ENCODE measurements at places on chromosomes 6 and 20.

DNA sequence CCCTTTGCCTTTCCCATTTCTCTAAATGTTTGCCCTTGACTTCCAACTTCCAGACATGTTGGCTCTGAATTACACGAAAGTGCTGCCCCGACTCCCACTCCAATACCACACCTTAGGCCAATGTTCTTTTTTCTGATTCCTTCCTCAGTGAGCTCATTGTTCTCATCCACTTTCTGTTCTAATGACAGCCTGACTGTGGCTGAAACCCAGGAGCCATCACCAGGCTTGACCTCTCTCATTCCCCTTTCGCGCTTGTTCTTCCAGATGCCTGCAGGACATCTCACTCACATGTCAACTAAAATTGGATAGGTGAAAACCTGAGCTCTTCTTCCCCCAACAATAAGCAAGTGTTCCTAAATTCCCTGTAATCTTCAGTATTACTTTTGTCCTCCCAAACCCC lies 40.4 kb downstream of the PTPRK start:
- no peak for DNase-seq

DNA sequence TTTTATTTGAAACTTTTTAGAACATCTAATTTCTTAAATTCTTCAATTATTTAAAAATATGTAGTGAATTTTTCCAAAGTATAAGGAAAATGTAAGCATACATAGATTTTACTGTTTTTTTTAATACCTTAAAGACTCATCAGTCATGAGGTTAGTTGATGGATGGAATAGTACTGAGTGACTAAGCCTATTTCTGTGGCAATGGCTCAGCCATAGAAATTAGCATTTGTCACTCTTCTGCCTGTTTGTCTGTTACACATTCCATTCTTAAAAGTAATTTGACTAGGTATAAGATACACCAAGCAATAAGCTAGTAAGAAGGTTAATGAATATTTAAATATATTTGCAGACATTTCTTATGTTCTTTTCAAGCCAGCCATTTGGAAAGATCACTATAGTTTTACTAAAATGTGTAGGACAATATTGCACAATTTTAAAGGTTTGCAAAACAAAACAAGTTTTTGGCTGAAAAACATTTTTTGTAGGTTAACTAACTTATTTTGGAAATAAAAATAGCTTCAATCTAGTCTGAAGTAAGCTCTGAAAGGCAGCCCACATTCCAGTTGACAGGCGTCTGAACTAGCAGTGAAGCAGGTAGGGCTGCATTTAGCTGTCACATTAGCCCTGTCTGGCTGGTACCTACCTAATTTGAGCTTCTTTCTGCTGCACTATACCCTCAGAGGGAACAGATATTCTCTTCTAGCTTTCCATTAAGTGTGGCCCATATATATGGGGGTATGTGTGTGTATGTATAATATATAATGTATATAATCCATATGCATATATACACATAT lies 385.7 kb downstream of the GRIK2 start:
- DNase-seq = no peak

DNA sequence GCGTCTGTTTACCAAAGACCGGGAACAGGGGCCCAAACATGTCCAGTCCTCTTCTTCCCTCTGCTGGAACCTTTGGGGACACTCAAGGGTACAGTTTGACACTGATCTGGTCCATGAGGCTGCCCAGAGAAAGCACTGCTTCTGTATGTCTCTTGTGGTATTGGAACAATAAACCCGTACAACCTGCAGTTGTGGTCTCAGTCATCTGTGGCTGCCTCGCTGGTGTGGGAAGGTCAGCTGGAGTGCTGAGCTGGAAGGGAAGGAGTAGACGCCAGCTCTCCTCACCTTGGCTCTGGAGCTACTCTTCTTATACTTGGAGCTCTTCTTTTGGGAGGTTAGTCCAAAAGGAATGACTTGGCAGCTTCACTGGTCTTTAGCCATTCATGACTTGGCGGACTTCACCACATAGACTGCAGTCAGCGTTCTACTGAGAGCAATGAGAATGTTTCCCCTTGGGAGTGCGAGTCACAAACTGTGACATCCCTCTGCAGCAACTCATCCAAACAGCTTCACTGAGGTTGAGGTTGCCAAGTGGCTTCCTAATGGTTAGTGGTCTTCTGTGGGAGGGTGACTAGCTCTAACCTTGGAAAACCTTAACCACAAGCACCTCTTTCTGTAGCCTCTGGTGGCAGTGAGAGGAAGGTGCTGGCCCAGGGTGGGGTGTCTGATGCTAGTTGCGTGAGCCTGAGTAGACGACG lies 81.2 kb downstream of the ASXL1 start:
- no peak for DNase-seq

DNA sequence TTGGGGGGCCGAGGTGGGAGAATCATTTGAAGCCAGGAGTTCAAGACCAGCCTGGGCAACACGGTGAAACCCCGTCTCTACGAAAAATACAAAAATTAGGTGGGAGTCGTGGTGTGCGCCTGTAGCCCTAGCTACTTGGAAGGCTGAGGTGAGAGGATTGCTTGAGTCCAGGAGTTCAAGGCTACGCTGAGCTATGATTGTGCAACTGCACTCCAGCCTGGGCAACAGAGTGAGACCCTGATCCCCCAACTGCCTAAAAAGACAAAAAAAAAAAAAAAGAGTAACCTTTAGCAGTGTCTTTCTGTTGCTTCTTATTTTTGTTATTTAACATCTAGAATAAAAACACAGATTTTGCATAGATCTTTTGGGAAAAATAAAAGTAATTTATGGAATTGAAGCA lies 13.1 kb upstream of the COQ3 start:
- DNase-seq = no peak

DNA sequence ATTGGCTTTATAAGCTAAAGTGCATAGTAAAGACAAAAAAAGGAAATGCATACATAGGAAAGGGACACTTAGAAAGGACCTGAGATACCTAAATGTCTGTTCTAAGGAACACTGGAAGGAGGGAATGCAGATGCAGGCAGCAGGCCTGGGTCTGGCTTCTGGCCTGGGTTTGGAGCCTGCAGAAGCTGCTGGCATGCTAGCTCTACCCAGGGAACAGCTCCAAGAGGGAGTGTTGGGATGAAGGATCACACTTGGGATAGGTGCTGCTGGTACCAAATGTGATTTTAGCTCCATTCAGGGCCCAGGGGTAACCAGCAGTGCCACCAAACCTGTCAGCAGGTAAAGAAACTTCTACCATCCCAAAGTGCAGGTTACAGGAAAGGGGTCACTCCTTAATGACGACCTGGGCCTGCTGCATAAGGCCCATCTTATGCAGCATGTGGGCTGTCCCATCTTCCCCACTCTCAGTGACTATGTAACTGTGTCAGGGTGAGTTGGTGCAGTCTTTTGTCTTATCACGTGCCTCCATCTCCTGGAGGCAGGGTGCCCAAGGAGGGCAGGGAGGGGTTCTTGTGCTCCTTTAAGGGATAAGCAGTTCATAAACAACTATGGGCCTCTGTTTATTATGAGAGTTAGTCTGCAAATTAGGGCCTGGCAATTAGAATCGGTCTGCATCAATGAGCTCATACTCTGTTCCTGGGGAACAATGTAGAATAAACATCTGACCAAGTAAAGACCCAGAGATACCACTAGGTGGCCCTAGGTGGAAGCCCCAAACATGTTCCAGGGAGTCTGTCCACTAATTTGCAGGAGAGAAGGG lies 26.9 kb downstream of the DDX27 start:
- peak; percentile 14 for DNase-seq

GRCh38 chr6:1235825-1236224 lies 76.1 kb upstream of the FOXQ1 start:
- DNase-seq = no peak

- no peak for DNase-seq
Measured at GRCh38 chr20:44810061-44810390, 320 bp downstream of the RIMS4 start.

GRCh38 chr20:38859070-38859690 lies 53.7 kb downstream of the PPP1R16B start:
- DNase-seq = no peak

DNA sequence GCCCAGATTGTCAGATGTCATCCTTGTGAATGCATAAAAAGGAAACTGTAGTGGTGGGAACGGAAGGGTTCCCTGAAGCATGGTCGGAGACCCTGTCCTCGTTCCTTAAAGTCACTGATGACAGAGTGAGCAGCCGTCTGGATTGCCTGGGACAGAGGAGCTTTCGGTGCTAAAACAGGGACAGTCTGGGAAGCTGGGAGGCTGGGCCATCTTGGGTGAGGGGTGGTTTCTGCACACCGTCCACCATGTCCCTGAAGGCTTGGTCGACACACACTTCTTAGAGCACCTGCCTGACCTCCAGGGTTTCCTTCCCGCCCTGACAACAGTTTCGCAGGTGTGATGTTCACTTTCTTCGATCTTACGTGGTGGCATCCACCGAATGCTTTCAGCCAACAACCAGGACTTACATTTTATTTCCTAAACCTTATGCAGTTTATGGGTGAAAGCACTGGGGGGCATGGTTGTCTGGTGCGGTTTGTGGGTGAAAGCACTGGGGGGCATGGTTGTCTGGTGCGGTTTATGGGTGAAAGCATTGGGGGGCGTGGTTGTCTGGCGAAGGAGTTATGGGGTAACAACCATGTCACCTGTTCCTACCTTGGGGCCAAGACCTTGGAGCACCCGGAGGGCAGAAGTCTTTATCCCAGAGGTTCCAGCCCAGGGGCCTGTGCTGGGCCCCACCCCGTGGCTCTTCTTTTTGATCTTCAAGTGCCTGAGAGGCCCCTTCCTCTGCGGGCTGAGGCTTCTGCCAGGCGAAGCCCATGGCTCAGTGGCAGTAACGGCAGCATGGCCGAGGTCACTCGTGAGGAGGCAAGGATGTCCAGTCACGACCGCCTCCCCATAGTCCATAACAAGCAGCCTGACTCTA lies 81.7 kb upstream of the FRMD1 start:
- DNase-seq = no peak

DNA sequence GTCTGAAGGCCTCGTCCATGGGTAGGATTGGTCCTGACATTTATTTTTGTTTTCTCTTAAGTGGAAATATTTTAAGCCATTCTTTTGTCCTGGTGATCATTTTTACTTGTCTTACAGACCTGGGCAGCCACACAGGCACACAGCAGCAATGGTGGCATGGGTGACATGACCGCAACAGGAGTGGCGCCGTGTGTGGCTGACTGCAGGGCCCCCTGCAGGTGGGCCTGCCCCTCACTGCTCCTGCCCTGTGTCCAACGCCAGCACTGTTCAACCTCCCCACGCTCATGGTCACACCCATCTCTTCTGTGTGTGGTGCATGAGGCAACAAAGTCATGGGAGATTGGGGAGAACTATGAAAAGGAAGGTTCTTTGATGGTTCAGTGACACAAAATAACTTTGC lies 151.9 kb downstream of the MYLK4 start:
- DNase-seq = no peak

DNA sequence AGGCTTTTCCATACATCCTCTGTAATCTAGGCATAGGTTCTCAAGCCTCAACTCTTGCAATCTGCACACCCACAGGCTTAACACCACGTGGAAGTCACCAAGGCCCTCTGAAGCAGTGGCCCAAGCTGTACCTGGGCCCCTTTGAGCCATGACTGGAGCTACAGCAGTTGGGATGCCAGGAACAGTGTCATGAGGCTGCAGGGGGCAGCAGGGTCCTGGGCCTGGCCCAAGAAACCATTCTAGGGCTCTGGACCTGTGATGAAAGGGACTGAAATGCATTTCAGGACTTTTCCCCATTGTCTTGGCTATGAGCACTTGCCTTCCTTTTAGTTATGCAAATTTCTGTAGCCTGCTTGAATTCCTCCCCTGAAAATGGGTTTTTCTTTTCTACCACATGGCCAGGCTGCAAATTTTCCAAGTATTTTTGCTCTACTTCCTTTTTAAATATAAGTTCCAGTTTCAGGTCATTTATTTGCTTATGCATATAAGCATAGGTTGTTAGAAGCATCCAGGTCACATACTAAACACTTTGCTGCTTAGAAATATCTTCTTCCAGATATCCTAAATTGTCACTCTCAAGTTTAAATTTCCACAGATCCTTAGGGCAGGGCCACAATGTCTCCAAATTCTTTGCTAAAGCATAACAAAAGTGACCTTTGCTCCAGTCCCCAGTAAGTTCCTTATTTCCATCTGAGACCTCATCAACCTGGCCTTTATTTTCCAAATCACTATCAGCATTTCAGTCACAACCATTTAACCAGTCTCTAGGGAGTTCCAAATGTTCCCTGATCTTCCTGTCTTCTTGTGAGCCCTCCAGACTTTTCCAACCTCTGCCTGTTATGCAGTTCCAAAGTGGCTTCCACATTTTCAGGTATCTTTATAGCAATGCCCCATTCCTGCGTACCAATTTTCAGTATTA lies 48.6 kb upstream of the CD2AP start:
- no peak for DNase-seq

DNA sequence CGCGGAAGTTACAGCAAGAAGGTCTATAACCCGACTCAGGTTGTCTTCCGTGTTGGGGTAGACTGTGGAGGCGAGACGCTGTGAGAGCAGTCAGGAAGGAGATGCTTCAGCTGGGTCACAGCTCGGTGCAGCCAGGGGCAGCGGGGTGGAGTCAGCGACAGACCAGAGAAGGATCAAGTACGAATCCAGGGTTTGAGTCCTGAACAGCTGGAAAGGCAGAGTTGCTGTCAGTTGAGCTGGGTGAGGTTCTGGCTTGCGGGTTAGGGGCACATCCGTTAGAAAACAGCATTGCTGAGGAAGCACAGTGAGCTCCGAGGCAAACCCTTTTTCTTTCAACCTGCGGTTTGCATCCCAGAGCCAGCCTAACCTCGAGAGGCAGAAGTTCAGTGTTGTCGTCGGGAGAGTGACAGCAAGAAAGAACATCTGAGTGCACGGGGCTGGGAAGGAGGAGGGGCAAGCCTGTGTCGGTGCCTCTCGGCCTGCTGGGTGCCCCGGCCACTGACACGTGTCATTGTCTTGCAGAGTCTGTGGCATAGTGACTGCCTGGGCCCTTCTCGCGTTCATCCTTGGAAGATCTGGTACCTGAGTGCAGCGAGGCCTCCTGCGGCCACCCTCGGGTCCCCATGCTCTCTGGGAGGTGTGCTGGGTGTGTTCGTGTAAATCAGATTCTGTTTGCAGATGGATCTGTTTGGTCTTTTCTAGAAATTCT lies 20.0 kb downstream of the PNLDC1 start:
- no peak for DNase-seq

DNA sequence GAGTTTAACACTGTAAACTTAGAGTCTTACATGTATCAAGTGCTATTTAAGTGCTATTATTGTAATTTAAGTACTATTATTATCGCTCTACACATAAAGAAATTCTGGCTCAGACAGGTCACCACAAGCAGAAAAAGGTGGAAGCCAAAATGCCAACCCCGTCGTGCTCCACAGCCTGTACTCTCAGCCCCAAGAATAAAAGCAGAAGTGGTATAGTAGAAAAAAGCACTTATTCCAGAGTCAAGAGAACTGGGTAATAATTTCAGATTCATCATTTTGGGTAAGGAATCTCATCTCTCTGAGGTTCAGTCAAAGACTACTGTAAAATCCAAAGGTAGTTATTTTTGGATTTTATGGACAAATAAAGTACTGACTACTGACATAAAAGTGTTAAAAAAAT lies 943 bp downstream of the ZUP1 start:
- DNase-seq = no peak

DNA sequence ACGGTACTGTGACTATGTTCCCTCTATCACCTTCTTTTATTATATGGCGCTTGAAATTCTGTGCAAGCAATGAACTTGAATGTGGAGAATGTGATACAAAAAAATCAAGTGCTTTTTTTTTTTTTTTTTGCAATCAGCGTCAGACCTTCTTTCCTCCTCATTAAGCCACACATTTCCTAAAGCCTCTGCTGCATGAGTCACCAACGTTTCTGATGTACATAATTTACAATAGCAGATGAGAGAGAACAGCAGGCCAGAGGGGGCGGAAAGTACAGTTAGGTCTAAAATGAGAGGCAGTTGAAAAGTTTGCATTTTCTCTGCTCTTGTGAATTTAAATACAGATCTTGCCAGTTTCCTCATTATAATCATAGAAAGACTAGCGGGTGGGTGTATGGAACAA lies 114.6 kb upstream of the RIPOR2 start:
- no peak for DNase-seq

GRCh38 chr6:37174515-37175331 lies 4.8 kb downstream of the PIM1 start:
- no peak for DNase-seq

All from SK-N-MC (cell line).